ENCODE measurements at places on chromosomes 2 and 18. TPM values are rescaled to one million over a fixed set of nuclear protein-coding genes. Genes with fewer than 3 reads are reported as not detected.

DNA sequence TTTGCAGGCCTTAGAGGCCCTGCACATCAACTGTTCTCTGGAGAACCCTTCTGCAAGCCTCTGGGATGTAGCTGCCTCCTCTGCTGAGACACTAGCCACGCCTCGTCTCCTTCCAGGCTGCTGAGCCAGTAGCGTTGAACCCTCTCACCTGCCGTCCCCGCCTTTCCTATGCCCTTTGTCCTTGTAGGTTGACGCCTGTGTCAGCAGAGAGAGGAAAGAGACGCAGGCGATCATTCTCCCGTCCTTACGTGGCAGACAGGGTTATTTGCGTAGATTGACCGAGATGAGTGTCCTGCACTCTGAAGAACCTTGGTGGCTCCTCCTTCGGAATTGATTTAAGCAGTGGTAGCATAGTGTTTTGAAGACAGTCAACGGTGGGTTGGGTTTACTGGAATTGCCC is 27.8 kb downstream of the ID2 start:
- no peak for DNase-seq

DNA sequence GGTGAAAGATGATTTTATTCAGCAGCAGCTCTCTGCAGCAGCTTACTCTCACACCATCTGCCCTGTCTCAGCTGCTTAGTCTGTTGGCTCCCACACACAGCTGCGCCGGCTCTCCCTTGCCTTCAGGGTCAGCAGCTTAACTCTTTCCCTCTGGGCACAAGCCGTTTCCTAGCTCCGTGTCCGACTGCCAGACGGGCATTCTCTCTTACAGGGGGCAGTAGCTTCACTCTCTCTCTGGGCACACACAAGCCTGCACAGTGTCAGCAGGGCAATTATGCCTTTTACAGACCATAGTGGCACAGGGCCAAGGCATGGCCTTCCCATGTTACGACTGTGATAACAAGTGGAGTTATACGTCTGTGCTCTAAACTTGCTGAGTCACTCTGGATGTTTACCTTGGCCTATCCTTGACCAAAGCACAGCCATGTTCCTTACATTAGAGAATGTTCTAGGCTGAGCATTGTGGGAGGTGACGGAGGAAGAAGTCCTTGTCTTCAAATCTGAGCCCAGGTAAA is 31.7 kb downstream of the PCARE start:
- DNase-seq, result no peak

GRCh38 chr2:8394131-8394530 is 287.7 kb upstream of the ID2 start:
- no peak for DNase-seq

DNA sequence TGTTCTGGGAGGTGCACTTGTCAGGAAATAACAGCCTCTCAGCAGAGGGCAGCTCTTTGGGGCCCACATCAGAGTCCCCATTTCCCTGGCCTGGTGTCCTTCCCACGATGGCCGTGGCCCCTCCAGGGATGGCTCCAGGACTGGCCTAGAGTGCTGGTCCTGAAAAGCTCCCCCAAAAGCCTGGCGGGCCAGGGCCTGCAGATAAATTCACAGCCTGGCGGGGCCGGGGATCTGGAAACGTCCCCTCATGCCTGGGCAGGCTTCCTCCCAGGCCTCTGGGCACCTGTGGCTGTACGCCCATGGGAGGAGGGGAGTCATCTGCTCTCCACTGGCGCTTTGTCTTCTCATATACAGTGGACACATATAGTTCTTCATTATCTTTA is 52.6 kb upstream of the HS6ST1 start:
- DNase-seq, result no peak

GRCh38 chr2:8256905-8257304 is 425.0 kb upstream of the ID2 start:
- DNase-seq, result no peak

DNA sequence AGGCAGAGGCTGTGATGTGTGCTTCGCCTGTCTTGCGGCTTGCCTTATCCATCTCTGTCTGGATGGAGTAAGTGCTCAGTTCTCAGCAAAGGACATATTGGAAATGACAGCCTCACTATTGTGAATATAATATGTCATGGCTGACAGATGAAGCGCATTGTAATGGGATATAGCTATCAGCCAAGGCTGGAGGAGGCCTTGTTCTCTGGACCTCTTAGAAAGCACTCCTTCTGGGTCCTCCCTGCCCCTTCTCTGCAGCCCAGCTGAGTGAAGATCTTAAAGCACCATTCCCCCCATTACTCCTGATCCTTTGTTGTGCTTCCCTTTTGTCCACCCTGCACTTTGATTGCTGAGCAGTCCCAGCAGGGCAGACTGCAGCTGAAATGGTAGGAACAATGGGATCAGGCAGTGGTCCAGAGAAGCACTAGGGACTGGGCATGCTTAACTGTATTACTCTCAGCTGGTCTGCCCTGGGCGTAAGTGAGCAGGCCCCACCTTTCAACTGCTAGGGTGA is 265.3 kb downstream of the SETBP1 start:
- no peak for DNase-seq

DNA sequence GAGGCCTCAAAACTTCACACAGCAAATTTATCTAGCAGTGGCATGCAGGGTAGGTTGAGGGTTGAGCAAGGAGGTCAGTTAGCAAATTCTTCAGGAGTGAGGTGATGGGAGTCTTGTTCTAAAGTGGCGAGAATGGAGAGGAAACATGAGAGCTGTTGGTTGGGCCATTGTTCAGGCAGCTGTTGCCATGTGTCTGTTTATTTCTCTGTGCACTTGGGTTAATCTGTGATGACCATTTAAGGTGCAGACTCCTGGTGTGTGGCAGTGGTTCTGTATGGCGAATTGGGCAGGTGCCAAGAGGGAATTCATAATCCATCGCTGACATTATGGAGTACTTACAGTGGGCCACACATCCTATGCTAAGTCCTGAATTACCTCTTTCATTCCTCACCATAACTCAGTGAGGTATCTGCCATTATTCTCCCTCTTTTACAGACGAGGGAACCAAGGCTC is 30.4 kb downstream of the TMEM178A start:
- no peak for DNase-seq

- no peak for DNase-seq
Observed at GRCh38 chr2:239359196-239359912, 41.5 kb downstream of the HDAC4 start.

Gene ARHGAP15
- not detected for total RNA-seq

Gene PCARE
- total RNA-seq, result not detected

Gene CRYBA2
- total RNA-seq, result 30.1 TPM
